ENCODE measurements at places on chromosomes 11 and 22.

GRCh38 chr11:115920092-115920461 is 415.9 kb upstream of the CADM1 start:
- no peak for DNase-seq

DNA sequence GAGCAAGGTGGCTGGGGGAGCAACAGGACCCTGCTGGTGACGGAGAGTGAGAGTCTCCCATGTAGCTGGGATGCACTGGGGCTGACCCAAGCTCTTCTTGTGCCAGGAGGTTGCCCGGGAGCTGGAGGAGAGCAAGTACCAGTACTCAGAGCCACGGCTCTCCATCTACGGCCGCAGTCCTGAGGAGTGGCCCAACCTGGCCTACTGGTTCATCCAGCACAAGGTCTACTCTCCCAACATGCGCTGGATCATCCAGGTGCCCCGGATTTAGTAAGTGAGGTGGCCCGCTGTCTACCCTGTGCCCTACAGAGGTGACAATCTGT is 40.4 kb downstream of the AMPD3 start:
- no peak for DNase-seq

DNA sequence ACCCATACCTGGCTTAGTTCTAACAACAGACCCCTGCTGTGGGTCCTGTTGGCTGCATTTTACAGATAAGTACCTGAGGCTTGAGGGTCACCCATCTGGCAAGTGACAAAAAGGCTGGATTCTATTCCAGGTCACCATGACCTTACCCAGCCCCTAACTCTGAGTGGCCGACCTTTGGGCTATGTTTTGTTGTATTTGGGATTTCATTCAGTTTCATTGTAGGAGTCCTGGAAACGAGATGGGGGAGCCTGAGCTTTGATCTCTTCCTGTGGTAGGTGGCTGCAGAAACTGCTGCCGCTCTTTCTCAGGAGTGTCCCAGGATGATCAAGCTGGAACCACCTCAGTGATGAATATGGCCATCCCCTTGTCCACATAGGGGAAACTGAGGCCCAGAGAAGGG is 24.6 kb upstream of the YWHAH start:
- no peak for DNase-seq

- no peak for DNase-seq
Observed at GRCh38 chr22:42842658-42843370, 14.3 kb downstream of the ARFGAP3 start.
